ENCODE measurements at places on chromosomes 2 and 18.

DNA sequence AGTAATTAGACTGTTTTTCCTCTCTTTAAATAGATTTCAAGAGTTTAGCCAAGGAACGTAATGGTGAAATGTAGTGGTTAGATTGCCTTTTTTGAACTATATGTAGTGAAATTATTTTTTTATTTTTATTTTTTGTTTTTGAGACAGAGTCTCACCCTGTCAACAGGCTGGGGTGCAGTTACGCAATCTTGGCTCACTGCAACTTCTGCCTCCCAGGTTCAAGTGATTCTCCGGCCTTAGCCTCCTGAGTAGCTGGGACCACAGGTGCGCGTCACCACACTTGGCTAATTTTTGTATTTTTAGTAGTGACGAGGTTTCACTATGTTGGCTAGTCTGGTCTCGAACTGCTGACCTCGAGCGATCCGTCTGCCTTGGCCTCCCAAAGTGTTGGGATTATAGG lies 60.8 kb downstream of the BIRC6 start:
- no peak for DNase-seq

- DNase-seq, result no peak
These were observed 7.6 kb upstream of the ASXL2 start for GRCh38 chr2:25885933-25886332.

GRCh38 chr2:242043538-242044312 lies 174.2 kb downstream of the RTP5 start:
- DNase-seq, result no peak

GRCh38 chr2:40359811-40360210 lies 92.1 kb downstream of the SLC8A1 start:
- DNase-seq, result no peak

DNA sequence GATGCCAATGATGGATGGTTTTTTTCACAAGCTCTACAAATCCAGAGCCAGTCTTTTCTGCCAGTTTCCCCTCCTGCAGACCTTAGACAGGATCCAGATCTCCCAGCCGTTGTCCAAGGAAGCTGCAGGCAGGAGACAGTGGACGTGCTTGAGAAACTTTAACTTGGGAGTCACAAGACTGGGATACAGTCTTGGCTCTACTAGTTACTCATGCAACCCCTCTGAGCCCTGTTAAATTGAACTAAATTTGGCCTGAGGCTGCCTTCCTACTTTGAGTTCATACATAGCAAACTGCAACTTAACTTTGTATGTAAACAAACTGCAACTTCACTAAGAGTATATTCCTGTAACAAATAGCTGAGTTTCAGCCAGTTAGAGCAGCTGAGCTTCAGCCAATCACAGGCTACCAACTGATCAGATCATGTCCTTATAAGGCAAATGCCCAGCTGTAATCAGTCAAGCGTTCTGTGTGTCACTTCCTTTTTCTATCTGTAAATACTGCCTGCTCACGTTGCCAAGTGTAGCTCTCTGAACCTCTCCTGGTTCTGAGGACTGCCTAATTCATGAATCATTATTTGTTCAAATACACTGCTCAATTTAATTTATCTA lies 140.9 kb downstream of the CAPN13 start:
- peak; percentile 12 for DNase-seq

GRCh38 chr18:62898359-62898758 lies 183.0 kb downstream of the PHLPP1 start:
- DNase-seq, result no peak

DNA sequence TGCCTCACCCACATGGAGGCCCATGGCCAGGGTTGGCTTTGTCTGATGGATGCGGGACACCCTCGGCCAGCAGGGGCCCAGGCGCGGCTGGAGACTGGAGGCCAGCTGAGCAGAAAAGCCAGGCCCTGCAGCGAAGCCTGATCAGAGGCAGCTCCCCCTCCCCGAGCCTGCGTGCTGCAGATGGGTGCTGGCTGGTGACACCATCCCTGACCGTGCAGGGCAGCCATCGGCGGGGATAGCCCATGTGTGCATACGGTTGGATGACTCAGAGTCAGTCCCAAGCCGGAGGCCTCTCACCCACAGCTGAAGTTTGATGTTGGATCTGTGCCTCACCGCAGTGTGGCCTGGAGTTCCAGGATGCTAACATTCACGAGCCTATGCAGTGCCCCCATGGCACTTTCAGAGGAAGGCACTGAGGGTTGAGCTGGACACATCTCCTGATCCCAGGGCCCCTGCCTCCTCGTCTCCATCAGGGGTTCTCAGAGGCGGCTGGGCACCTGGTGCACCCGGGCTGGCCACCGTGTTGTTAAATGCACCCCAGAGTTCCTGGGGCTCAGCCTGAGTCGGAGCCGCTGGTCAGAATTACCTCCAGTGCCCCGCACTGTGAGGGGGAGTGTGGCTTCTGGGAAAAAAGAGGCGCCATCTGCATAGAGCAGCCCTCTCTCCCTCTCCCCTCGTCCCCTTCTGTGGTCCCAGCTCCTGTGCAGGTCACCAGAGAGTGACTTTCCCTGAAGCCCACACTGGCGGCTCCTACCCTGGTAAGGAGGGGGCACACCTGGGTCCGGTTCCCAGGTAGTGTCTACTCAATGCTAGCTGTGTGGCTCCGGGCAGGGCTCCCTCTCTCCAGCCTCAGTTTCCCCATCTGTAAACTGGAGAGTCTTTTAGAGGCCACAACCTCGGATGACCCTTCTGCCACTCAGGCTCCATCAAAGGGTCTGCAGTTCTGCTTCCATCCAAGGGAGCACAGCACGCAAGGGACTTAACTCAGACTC lies 19.4 kb upstream of the KIF1A start:
- no peak for DNase-seq

Data from Kasumi-1 (cell line).